Activated T-helper 2 cell treated with anti-CD3 and anti-CD28 coated beads, Interferon-gamma antibody, Interleukin-2, Interleukin-4, amounts not matched to agents 10 μg/mL and 5 μg/mL and 100 μg/mL, durations not matched to agents 14 hours and 24 hours and 36 hours (primary cell): ENCODE measurements at places on chromosomes 3 and 15.

DNA sequence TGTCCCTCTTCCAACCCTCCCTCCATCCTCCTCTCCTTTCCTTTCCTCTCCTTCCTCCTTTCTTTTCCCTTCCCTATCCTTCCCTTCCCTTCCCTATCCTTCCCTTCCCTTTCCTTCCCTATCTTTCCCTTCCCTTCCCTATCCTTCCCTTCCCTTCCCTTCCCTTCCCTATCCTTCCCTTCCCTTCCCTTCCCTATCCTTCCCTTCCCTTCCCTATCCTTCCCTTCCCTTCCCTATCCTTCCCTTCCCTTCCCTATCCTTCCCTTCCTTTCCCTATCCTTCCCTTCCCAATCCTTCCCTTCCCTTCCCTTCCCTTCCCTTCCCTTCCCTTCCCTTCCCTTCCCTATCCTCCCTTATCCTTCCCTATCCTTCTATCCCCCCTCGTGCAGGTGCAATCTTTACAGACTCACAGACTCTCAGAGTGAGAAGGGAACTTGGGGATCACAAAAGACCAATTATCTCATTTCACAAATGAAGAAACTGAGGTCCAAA is 31.5 kb downstream of the RASGRF1 start:
- no peak for DNase-seq

DNA sequence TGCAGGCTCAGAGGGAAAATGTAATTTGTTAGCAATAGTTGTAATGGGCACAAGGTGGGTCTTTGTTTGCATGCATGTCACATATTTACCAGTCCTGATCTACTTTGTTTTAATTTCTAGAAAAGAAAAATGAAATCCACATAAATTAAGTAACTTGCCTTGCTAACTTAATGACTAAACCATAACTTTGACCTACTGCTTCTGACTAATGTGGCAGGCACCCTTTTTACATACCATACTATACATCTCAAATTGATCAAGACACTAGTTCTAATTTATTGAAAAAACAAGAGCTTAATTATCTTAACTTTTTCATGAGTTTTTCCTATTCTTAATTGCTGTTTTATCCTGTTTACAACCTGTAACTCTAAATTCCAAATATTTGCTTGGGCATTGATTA is 93.2 kb downstream of the ATP11B start:
- DNase-seq, result no peak

DNA sequence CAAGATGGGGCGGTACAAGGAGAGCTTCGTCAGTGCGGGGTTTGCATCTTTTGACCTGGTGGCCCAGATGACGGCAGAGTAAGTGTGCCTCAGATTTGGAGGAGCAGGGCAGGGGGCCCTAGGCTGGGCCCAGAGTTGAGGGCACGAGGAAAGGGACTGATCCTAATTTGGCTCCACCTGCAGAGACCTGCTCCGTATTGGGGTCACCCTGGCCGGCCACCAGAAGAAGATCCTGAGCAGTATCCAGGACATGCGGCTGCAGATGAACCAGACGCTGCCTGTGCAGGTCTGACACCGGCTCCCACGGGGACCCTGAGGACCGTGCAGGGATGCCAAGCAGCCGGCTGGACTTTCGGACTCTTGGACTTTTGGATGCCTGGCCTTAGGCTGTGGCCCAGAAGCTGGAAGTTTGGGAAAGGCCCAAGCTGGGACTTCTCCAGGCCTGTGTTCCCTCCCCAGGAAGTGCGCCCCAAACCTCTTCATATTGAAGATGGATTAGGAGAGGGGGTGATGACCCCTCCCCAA is 19.8 kb downstream of the EPHB3 start:
- no peak for DNase-seq

DNA sequence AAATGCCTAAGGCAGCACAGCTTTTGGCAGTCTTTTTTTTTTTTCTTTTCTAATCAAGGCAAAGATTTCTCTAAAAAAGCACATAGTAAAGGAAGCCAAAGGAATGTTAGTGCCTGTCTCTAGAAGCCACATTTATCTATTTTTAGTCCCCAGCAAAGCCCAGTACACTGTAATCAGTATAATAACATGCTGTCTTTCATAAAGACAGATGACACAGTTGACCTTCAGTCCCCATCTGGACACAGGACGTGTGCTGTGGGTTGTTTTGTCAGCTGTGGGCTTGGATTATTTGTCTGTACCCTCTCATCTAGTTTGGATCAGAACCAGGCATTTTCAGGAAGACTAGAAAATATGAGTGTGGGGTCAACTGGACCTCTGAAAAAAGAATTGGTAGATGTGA is 110.4 kb upstream of the CTNNB1 start:
- no peak for DNase-seq

- DNase-seq, result no peak
Observed at GRCh38 chr3:156449710-156450574, 105.0 kb downstream of the SSR3 start.
